Calu3 (cell line): ENCODE measurements at places on chromosomes 3 and 15.
A peak's percentile ranks its signal among the peaks of the same experiment; 100 is the strongest.

GRCh38 chr15:22786868-22787698 is 639 bp downstream of the NIPA1 start:
- DNase-seq: peak; percentile 1

GRCh38 chr3:107892955-107893624 is 197.7 kb downstream of the CD47 start:
- DNase-seq: no peak

GRCh38 chr3:98966434-98966833 is 64.9 kb upstream of the DCBLD2 start:
- DNase-seq: no peak

GRCh38 chr3:156535162-156535627 is 19.7 kb downstream of the SSR3 start:
- peak; percentile 76 for DNase-seq

- no peak for DNase-seq
These were observed 43.2 kb upstream of the RPL35A start for GRCh38 chr3:197906850-197907187.

DNA sequence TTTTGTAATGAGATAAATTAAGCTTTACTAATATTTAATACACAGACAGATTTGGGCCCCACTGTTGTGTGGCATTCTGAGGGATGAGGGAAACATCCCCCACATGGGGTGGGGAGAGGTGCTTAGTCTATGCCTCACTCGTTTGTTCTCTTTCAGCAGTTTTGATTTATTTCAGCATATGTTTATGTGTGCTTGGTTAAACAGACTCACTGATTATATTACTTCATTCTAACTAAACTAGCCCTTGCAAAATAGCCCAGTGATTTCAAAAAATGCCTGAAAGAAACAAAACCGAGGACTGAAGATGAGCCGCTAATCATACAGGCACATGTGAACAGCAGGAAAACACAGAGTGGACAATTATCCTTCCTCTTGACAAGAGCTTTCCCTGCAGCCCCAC is 27.2 kb downstream of the TNFAIP8L3 start:
- no peak for DNase-seq

GRCh38 chr3:181290941-181291340 is 301.4 kb upstream of the DNAJC19 start:
- no peak for DNase-seq

GRCh38 chr3:40336511-40337135 is 27.1 kb downstream of the EIF1B start:
- DNase-seq: no peak

DNA sequence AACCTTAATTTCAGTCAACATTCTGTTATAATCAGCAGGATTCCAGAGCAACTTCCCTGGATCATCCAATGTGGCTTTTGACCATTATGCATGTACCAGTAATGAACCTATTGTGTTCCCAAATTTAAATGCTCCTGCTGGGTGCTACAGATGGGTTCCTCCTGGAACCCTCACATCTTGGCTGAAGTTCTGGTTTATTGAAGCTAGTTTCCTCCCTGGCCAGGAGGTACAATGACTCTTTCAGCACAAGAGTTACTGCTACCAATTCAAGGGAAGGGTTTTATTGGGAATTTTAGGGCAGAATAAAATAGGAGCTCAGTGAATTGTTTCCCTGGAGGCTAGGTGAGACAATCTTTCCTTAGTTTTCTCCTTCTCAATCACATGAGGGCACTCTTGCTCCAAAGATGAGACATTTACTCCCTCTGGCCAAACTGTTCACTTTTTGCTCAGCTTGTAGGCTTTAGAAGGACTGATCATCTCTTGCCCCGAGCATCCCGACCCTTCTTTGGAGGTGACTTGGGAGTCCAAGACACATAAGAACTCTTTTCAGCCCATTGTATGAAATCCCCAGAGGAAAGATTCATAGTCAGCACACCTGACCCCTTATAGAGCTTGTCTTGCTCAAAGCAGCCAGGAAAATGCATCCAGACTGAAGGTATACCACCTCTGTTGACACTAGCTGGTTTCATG is 8.8 kb upstream of the NPHP3 start:
- peak; percentile 48 for DNase-seq

DNA sequence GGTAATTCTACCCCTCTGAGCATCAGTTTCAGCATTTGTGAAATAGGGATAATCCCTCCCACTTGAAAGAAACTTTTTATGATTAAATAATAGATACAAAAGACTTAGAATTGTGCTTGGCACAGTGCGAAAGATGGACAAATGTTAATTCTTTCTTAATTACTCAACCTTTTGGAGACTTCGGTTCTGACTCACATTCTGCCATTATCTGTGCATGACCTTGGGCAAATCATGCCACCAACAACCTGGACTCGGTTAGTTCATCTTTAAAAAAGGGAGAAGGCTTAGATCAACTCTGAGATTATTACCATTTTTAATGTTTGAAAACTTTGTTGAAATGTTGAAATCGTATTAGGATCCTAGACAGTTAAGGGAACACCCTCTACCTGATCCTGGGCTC is 40.6 kb upstream of the POLR2M start:
- DNase-seq: no peak

GRCh38 chr15:43776718-43777266 is at the start of gene ELL3:
ELL3 (minus strand) TSS chr15:43776966; CDS start chr15:43776901, 65 bp downstream.
- peak; percentile 71 for DNase-seq

GRCh38 chr3:130345487-130346079 is at the start of gene COL6A5:
COL6A5 (plus strand) TSS chr3:130345672; CDS start chr3:130373639, 27,967 bp downstream.
- no peak for DNase-seq

DNA sequence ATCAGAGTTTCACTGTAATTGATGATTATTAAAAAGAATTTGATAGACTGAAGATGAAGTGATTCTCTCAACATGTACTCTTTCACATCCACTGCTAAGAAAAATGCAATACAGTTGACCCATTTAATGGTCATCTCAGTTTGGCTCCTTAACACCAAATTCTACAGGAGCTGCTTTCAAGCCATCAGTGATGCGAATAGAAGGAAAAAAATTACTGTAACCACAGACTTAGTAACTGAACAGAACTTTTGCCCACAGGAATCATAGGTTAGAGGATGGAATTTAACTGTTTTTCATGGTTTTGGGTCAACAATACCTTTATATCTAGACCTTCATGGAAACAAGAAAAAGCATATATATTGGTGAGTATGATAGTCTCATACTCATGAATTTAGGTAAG is 633.5 kb downstream of the CADM2 start:
- DNase-seq: no peak

DNA sequence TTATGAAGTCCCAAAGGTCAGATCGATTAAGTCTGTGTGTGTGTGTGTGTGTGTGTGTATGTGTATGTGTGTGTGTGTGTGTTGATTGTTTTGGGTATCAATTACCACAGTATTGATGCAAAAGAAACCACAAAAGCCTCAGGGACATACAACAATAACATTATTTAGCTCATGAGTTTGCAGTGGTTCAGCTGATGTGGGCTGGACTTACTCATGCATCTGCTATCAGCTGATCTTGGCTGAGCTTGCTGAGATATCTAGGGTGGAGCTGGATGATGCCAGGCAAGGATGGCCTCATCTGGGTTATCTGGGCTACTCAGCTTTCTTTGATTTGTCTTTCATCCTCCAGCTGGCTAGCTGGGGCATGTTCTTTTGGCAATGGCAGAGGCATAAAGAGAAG is 82.4 kb upstream of the PRR23C start:
- no peak for DNase-seq

- no peak for DNase-seq
These were observed 196.1 kb downstream of the ZNF621 start for GRCh38 chr3:40720863-40721262.

- DNase-seq: no peak
These were observed 63.7 kb downstream of the DUT start for GRCh38 chr15:48394970-48395369.

- no peak for DNase-seq
These were observed 60.0 kb upstream of the IL12A start for GRCh38 chr3:159928666-159929065.

DNA sequence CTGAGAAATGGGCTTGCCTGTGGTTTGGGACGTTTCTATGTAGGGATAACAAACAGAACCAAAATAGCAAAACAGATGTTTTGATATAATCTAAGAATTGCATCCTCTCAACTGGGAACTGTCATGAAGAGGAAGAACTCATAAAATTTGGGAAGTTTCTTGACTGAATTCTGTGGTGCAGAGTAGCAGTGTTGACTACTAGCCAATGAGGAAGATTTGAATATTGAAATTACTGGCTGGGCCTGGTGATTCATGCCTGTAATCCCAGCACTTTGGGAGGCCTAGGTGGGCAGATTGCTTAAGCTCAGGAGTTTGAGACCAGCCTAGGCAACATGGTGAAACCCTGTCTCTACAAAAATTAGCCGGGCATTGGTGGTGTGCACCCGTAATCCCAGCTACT is 42.2 kb downstream of the ZNF609 start:
- DNase-seq: no peak
